ENCODE measurements at places on chromosomes 1 and 21.

DNA sequence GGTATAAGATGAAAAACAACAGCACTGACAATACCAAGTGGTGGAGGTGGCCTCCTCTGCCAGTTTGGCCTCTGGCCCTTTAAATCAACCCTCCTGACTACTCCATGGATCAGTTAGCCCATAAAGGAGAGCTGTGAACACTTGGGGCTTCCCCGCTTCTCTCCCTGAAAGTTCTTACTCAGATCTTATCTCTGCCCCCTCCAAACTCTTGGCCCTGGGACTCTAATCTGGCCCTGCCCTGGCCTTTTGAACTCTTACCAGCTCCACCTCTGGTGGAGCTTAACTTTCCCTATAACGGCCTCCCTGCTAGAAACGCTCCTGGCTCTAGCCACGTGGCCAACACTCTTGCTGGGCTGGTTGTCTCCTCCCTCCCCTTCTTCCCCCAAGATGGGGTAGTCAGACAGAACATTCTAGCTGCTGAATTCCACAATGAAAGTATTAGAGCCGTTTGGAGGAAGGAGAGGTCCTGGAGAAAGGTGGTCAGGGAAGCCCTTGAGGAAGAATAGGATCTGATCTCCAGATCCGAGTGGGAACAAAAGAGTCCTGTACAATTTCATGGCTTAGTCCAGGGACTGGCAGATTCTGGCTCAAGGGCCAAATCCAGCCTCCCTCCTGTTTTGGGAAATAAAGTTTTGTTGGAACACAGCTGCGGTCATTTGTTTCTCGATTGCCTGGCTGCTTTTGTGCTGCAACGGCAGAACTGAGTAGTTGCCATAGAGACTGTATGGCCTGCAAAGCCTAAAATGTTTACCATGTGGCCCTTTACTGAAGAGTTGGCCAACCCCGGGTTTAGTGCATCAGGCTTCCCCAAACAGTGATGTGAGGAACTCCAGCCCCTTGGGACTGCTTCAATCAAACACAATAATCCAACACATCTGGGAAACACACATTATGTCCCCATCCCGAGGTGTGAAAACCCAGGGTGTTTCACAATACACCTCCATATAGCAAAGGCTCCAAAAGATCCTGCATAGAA lies 9.5 kb upstream of the PIGR start:
- DNase-seq, result no peak

GRCh38 chr1:151624783-151625182 lies 12.9 kb downstream of the SNX27 start:
- no peak for DNase-seq

- no peak for DNase-seq
These were observed 49.1 kb downstream of the RIPK4 start for GRCh38 chr21:41717573-41718330.

DNA sequence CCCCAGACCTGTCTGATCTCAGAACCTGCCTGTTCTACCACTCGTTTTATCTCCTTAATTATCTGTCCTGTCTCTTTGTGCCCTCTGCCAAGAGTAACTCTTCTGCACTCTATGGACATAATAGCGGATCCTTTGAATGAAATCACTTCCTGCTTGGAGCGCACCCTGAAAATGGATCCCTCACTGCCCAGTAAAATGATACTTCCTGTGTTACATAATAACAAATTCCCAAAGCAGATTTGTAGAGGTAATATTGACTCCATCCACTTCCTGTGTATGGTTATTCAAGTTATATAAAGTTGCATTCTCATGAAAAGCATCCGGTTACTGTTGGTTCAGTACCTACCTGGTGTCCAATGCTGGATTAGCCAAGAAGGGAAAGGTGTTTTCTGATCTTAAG lies 246.0 kb downstream of the TRABD2B start:
- no peak for DNase-seq

DNA sequence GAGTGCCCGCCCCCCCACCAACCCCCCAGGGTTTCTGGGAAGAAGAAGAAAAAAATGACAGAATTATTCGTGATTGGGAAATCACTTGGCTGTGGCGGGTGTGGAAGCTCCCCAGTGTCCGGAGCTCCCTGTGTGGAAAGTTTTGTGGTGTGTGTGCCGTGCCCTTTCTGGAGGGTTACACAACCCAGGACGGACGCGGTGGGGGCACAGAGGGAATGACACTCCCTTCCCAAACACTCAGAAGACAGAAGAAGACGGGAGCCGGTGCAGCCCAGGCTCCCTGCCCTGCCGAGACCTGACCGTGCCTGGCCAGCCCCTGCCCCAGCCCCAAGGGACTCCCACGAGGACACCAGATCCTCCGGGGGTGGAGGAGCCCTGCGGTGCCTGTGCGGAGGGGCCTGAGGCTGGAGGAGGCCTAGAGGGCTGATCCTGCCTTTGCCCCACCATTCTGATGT lies 33.0 kb upstream of the ADARB1 start:
- DNase-seq, result no peak

- DNase-seq, result no peak
These were observed 1.7 kb downstream of the TSPEAR start for GRCh38 chr21:44709426-44710293.

GRCh38 chr1:175272361-175272760 lies 79.8 kb upstream of the KIAA0040 start:
- DNase-seq, result no peak

DNA sequence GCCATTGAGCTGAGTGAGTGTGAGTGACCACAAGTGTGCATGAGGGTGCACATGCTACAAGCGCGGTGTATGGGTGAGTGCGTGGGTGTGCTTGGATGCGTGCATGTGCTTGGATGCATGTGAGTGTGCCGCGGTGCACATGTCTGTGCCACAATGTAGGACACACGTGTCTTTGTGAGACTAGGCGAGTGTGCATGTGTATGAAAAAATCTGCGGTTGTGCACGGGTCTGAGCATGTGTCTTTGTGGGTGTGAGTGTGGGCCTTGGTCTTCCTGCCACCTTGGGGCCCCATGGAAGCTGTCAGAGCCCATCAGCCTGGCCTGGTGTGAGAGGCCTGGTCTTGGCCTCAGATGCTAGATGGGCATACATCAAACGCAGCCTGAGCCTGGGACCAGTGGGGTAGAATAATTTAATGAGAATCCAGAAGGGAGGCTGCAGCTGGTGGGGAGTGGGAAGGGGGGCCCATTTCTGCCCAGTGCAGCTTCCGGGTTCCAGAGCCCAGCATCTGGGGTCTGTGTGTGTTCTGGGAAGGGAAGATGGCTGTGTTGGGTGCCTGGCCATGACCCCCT lies 103.9 kb upstream of the SLC2A1 start:
- no peak for DNase-seq

GRCh38 chr1:17671741-17672140 lies 83.4 kb upstream of the ACTL8 start:
- DNase-seq, result no peak

GRCh38 chr1:245996811-245997210 lies 510.3 kb downstream of the SMYD3 start:
- no peak for DNase-seq

DNA sequence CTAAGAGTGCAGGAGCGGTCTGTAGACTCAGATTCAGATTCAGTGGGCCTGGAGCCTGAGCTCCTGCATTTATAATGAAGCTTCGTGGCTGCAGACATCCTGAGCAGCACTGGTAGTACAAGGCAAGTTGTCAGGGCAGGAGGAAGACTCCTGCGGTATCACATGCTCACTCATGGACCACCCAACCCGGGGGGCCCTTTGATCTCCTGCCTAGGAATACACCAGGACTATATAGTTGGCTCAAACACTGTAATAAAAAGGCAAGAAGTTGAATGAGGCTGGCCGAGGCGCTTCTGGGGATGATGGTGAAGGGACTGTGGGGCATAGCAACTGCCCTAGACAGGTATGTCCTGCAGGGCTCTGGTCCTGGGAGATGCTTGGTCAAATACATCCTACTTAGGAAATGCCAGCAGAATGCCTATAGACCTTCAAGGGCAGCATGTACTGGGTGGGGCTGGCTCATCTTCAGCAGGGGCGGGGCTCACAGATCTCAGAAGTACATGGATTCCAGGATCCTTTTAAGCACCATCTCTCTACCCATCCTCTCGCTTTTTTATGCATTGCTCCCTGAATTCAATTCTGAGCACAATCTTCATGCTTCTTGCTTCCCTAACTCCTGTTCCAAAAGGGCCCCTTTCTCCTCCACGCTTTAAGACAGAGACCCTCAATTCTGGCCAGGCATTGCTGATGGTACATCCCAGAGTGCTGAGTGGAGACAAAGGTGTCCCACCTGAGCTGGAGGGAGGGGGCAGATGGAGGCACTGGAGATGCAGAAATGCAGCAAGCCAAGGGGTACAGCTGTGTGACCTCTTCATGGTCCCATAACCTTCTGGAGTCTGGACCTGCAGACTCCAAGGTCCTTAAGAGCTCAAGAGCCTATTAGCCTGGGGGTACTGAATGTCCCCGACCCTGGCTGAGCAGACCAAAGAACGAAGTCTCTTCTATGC lies 2.1 kb upstream of the RAP1GAP start:
- DNase-seq, result no peak

DNA sequence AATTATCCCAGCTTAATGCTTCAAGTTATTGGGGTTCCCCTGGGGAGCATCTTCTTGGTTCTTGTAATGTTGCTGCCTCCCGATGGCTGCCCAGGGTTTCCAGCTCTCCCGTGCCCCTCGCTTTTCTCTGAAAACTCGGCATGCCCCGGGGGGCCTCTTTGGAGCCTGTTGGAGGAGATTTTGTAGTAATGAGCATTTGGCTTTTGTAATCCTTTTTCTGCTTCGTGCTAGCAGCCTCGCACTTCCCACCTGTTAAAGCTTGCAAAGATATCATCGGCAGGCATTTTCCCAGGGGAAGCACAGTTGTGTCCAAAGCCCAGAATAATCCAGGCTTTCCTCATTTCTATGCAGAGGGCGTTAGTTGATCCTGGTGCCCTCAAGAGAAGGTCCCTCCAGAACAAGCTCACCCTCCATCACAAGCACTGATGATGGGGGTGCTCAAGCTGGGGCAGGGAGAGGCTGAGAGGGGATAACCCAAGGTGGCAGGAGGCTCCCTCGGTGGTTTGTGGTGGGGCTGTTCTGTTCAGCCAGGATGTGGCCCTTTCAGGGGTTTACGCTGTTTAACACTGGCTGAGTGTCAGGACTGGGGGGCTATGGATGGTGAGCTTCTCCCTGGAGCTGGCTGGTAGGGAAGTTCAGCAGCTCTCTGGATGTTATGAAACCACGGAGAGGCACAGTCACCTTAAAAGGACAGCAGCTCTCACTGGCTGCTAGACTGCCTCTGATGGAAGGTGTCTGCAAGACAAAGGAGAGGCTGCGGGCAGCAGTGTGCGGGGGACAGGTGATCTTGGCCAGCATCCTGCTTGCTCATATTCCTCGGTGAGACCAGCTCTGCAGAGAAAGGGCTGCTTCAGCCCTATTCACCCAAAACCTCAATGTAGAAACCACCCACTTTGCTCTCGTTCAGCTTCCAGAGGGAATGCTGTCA lies 477.1 kb upstream of the VAMP3 start:
- DNase-seq, result no peak

DNA sequence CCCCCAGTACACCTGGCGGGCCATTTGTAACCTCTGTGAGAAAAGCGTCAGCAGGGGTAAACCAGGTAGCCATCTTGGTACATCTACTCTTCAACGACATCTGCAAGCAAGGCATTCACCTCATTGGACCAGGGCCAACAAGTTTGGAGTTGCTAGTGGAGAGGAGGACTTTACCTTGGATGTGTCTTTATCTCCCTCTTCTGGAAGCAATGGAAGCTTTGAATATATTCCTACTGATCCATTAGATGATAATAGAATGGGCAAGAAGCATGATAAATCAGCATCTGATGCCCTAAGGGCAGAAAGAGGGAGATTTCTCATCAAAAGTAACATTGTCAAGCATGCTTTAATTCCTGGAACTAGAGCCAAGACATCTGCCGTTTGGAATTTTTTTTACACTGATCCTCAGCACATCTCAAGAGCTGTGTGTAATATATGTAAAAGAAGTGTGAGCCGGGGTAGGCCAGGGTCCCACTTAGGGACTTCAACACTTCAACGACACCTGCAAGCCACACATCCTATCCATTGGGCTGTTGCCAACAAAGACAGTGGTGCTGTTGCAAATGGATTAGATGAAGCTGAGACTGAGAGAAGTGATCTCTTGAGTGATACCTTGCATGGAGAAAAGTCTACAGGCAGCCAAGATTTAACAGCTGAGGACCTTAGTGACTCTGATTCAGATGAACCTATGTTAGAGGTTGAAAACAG lies 2.7 kb downstream of the ZBED6 start:
- DNase-seq, result no peak

- DNase-seq, result no peak
These were observed 76.6 kb downstream of the MAST2 start for GRCh38 chr1:45879885-45880598.

GRCh38 chr1:89405275-89405929 lies 41.5 kb downstream of the GBP6 start:
- no peak for DNase-seq

GRCh38 chr1:37723072-37723389 lies 30.7 kb downstream of the CDCA8 start:
- no peak for DNase-seq

DNA sequence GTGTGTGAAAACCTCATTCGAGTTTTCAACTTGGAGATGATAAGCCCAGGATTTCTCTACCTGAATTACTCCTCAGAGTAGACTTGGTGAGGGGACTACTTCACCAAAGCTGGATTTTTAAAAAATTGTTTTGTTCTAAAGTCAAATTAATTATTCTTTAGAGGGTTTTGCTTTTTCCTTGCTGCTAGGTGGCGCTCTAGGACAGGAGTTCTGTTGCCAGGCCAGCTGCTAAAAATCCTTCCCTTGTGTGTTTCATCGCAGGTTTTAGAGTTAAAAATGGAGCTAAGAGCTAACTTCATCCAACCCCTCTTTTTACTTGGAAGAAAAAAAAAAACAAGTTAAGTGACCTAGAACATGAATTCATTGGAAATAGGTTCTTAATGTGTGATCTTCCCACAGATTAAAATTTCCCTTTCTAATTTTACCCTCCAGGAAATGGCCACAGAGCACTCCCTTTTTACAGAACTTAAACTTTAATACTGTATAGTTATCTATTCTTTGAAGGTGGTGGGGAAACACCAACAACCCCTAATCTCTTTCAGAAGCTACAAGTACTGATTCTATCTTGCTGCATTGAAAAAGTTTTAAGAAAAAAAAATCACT lies 36.7 kb upstream of the FAM163A start:
- DNase-seq, result no peak

- DNase-seq, result no peak
These were observed 29.1 kb downstream of the CENPF start for GRCh38 chr1:214632091-214632490.
